ENCODE measurements at places on chromosomes 4 and X.

GRCh38 chr4:138110815-138111214, 131.3 kb downstream of the SLC7A11 start:
- no peak for DNase-seq

- DNase-seq: no peak
Measured at GRCh38 chr4:70449220-70449619, 22.8 kb upstream of the MUC7 start.

DNA sequence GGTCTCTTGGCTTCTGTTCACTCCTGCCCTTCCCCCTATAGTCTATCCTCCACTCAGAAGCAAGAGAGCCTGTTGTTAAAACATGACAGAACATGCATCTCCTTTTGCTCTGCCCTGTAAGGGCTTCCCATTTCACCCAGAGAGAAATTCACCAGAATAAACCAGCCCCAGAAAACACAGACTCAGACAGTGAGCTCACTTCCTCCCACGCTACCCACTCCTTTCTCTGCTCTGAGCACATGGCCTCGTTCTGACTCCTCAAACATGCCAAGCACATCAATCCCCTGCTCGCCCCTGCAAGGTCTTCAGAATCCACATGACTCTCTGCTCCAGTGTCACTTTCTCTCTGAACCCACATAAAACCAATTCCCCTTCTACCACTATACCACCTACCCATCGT, 50.4 kb downstream of the MID1 start:
- peak; percentile 4 for DNase-seq

- no peak for DNase-seq
Measured at GRCh38 chr4:11881947-11882346, 453.3 kb upstream of the HS3ST1 start.

- no peak for DNase-seq
Measured at GRCh38 chr4:142933207-142933606, 87.1 kb upstream of the INPP4B start.

- DNase-seq: no peak
Measured at GRCh38 chr4:55722132-55722531, 86.0 kb upstream of the NMU start.

Data from frontal cortex (tissue), 4 donors.